ENCODE measurements at places on chromosomes 2 and 18.

DNA sequence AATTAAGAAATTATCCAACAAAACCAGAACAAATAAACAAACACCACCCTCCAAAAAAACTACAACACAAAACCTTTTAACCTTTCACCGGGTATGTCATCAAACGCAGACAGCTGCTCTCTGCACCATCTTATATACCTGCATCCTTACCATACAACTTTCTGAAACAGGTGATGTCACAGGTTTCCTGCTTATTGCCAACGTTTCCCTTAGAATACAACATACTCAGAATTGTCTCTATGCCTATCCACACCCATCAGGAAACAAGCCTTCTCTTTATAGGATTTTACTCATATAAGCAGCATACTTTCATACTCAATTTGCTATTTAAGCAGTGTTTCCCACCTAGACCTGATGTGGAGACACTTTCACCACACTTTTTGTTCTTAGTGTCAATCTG lies 181.0 kb downstream of the DYM start:
- DNase-seq, result no peak

GRCh38 chr2:74528600-74529356 lies 728 bp downstream of the AUP1 start:
- DNase-seq, result no peak

- DNase-seq, result no peak
These were observed 67.4 kb upstream of the HPCAL1 start for GRCh38 chr2:10235099-10235908.

DNA sequence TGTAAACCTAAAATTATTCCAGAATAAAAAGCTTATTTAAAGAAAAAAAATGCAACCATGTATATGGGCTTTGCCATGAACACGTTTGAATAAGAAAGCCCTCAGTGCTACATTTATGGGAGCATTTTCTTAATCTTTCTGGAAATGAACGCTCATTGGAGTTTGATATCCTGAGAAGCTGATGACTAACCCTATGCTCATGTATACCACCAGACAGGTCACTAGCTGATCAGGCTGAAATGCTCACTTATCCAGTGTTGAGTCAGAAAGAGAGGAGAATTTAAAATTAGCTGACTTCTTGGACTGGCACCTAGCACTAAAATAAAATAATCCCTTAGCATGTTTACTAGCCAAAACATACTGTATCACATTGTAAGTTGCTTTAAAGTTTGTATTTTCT lies 254.9 kb upstream of the SIX3 start:
- DNase-seq, result no peak

GRCh38 chr2:162125138-162125537 lies 26.9 kb downstream of the GCG start:
- DNase-seq, result no peak

DNA sequence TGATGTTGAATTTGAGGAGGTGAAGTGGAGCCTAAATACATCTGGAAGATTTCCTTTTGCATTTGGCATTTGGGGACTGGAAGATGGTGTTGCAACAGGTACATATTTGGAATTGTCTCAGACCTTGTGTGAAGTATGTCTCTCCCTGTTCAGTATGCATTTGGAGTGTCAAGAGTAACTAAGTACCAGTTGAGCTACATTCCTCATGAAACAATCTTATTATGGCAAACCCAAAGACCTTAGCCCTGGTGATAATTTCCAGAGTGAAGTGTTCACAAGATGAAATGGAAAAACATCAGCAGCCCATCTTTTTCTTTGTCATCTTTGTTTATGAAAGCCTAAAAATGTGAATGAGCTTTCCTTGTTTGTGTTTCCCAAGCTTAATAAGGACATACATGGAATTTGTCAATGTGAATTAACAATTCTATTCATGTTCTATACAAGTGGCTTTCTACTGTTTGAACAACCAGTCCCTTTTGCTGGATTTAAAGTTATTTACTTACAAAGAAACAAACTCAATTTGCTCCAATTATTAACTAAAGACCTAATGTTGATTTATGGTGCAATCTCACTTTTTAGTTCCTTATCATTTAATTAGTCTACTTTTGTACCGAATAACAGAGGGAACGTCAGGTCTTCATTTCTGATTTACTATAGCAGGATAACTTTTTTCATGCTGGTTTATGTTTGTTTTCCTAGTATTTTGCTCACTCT lies 42.1 kb upstream of the PPP1R1C start:
- DNase-seq, result no peak
